Endodermal cell (in vitro differentiated cells): ENCODE measurements at places on chromosomes 2 and 18.

DNA sequence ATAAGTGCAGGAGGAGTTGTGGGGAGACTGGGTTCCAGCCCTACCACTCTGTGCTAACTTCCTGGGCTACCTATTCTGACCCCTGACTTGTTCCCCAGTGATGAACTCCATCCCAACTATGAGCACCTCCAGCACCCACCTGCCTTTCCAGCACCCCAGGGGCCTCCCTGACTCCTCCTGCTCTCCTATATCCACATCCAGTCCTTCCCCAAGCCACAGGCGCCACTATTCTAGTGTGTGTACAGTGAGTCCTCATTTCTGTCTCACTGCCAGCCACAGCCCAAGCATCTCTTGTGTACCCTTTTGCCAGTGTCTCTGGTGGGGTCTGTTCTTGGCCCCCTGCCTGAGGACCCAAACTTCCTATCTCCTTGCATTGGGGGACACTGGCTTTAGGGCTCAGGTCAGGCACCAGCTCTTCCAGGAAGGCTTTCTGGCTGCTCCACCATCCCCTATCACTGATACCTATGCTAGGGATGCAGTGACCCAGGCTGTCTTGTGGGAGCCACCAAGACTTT lies 145.2 kb downstream of the INHBB start:
- no peak for DNase-seq

DNA sequence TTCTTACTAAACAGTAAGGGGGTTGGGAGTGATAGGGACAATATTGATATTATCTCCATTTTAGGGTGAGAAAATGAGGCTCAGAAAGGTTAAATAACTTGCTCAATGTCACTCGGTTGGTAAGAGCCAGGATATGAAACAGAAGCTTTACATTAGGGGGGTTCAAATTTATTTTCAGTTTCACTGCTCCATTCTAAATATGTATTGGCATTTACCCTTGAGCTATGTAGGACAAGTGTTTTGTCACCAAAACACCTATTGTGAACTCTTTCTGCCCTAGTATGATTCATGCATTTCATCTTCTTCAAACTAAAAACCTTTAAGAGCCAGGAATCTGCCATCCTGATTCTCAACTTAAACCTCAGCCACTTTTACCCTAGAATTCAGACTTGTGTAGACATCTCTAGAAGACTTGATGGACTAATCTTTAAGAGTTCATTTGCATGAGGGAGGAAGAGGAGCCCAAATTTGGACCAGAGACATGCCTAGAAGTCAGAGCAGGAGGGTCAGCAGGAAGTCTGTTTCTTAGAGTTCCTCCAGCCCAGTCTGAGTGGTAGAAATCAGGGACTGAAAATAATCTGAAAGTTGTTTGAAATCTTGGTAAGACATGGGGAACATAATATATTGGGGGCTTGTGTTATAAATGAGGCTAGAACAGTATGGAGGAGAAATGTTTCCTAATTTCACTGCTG lies 129.4 kb upstream of the ATP5MC3 start:
- DNase-seq = no peak

DNA sequence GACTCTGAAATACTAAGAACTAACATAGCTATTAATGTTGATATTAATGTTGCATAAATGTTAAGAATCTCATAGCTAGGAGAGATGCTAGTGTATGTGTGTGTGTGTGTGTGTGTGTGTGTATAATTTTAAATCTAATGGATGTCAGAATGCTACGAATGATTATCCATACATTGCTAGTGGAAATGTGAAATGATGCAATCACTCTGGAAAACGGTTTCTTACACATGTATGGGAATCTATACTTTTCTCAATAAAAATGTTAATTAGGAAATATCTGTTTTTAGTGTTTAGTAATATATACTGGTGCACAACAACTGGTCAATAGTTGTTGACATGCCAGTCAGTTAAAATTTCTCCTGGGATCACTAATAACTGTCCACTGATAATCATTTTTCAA lies 908.8 kb upstream of the POU3F3 start:
- no peak for DNase-seq

GRCh38 chr2:223760838-223761502 lies 76.4 kb downstream of the AP1S3 start:
- DNase-seq = peak; percentile 64

DNA sequence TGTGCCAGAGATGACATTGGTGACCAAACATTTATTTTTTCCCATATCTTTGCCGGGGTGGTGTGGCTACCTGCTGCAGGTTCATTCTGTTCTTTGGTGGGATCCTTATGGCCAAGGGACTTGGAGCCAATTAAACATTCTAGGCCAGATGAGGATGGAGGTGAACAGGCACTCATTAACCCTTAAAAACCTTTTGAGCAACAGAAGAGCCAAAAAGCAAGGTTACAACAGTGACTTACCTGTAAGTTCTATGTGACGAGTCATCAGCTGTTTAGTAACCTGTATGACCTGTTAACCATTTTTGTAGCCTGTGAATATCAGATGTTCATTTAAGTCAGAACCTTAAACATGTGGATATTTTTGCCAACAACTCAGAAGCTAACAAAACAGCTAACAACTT lies 105.6 kb downstream of the XRCC5 start:
- DNase-seq = no peak
